NCI-H460 (cell line): ENCODE measurements at places on chromosomes 7 and 10.

GRCh38 chr7:25574828-25575227, 346.5 kb upstream of the NPVF start:
- no peak for DNase-seq

DNA sequence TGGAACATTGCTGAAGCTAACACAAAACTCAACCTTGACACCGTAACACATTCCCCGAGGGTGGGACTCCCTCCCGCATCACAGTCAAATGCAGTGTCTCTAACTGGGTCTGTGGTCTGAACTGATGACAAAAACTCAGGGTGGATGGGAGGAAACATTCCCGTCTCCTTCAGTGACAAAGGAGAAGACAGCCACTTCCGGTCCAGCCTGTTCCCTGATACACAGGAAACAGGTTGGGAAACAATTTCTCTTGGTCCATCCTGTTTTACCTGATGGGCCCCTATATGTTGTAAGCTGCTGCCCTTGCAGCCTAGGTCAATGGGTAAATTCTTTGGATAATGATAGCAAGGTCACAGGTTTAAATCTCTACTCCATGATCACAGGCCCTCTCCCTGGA, 20.4 kb downstream of the SLC13A4 start:
- no peak for DNase-seq

DNA sequence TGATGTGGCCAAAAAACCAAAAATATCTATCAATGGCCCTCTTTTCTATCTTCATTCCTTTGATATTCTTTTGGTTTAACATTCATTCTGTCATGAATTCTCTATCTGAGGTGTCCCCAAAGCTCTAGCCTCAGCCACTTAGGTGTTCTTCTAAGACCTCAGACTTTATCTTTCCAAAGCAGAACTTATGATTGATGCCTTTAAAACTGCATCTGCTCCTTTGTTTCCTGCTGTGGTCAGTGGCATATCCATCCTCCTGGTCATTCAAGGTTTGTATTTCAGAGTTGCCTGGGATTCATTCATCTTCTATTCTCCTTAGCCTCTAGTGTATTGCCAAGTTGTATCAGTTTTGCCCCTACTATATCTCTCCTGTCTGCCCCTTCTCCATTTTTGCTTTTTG, 30.6 kb downstream of the FHIP2A start:
- no peak for DNase-seq

GRCh38 chr7:39199006-39199405, 221.3 kb downstream of the POU6F2 start:
- no peak for DNase-seq

GRCh38 chr7:66824041-66824440, 83.5 kb downstream of the RABGEF1 start:
- DNase-seq, result no peak

GRCh38 chr7:10888861-10889260, 84.8 kb upstream of the PHF14 start:
- DNase-seq, result no peak
